Stimulated activated CD4-positive, alpha-beta T cell treated with anti-CD3 and anti-CD28 coated beads, Interleukin-1b, Interleukin-23, amount 100 ng/mL, for 24 hours (primary cell): ENCODE measurements at places on chromosomes 4 and X.

DNA sequence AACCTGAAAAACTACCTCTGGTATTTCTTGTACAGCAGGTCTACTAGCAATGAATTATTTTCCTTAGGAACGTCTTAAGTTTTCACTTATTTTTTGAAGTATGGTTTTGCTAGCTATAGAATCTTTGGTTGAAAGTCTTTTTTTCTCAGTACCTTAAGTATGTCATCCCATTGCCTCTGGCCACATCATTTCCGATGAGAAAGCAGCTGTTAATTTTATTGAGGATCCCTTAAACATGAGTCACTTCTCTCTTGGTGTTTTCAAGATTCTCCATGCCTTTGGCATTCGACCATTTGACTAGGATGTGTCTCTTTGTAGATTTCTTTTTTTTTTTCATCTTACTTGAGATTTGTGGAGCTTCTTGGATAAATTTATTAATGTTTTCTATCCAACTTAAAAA, 803.8 kb upstream of the AMOT start:
- no peak for DNase-seq

- DNase-seq = no peak
Measured at GRCh38 chr4:105150503-105150902, 3.8 kb downstream of the TET2 start.

GRCh38 chrX:35665311-35665710, 132.8 kb upstream of the MAGEB16 start:
- no peak for DNase-seq

DNA sequence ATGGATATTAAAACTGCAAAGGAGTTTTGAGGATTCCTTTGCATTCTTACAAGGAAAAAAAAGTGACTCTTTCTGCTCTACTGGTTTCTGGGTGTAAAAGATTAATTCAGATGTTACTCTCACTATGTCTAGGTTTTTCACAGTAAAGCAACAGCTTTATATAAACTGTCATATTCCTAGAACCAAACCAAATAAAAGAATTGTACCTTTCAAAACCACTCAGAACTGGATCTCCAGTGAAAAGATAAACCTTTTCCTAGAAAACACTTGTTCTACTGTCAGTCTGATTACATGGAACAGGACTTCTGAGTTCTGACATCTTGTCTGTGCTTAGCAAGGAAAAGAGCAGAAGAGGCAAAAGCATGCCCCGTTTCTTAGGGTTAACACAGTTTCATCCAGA, 5.0 kb upstream of the PPID start:
- no peak for DNase-seq

GRCh38 chr4:178242655-178243054, 800.4 kb upstream of the AGA start:
- no peak for DNase-seq

GRCh38 chrX:105477351-105477750, 256.9 kb upstream of the TEX13A start:
- DNase-seq = no peak

DNA sequence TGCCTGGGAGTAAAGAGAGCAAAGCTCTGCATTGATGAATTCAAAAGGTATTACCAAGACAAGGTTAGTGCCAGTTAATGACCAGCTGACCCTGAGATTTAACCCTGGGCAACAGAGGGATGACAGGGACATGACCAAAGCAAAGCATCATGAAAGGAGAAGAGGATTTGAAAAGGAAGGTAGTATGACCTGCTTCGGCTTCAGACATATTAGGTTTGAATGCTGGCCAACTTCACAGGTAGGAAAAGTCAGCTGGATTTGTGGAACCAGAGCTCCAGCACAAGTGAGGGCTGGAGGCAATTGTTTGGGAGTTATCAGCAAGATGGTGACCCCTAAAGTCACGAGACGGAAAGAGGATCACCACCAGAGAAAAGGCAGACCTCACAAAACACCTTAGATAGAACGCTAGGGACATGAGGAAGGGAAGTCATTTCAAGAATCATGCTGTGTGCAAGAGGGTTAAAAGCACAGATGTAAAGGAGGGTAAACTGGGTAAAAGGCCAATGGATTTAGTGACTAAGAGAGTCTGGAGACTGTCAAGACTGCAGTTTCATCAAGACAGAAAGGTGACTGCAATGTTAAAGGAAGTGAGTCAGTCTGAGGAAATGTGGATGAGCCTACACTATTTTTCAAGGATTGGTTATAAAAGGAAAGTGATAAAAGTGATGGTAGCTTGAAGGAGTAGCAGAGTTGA, 45.6 kb downstream of the SH3RF1 start:
- DNase-seq = no peak

GRCh38 chrX:38662640-38663039, 101.3 kb downstream of the TSPAN7 start:
- no peak for DNase-seq

GRCh38 chr4:791898-792625, 33.9 kb downstream of the CPLX1 start:
- DNase-seq = peak; percentile 33

- no peak for DNase-seq
Measured at GRCh38 chr4:122755675-122756074, 23.2 kb downstream of the BBS12 start.

GRCh38 chr4:151771664-151772063, 10.9 kb upstream of the GATB start:
- no peak for DNase-seq

- DNase-seq = no peak
Measured at GRCh38 chr4:145308598-145308997, 128.2 kb upstream of the OTUD4 start.

GRCh38 chrX:48509245-48509590, 426 bp downstream of the PORCN start:
- no peak for DNase-seq

DNA sequence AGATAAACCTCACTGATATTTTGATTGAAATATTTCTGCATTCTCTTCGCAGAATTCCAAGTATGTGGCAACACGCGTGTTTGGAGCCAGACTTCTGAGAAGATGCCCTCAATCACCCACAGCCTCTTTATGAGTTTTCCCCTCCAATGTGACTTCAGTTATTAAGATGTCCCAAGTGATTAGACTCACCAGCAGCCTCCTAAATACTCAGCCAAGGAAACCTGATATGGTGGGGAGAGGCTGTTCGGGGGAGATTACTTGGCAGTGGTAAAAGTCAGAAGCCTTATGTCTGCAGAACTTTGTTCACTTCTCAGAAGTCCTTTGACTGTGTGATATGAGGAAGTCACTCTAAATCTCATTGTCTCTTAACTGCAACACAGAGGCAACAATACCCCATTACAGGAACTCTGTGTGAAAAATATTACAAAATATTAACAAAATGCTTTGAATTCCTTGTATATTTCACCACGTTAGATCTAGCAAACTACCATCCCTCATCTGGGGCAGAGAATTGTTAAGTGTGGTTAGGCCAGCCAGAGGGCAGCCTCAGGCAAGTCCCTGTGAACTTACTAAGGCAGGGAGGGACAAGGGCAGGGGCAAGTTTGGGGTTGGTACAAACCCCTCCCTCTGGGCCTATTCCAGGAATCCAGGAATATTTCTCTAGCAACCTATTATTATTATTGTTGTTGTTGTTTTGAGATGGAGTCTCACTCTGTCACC, 151.4 kb upstream of the USP9X start:
- no peak for DNase-seq

- DNase-seq = no peak
Measured at GRCh38 chr4:179843370-179843769, 2399.8 kb upstream of the TENM3 start.

GRCh38 chr4:21976166-21976565, 27.6 kb upstream of the KCNIP4 start:
- no peak for DNase-seq

GRCh38 chrX:47817897-47818296, 18.8 kb upstream of the ZNF81 start:
- no peak for DNase-seq

- no peak for DNase-seq
Measured at GRCh38 chr4:173243917-173244658, 75.5 kb downstream of the GALNT7 start.

GRCh38 chr4:132619968-132620367, 529.1 kb upstream of the PCDH10 start:
- no peak for DNase-seq

GRCh38 chr4:133247861-133248260, 98.8 kb downstream of the PCDH10 start:
- no peak for DNase-seq

GRCh38 chr4:17058536-17058915, 160.1 kb upstream of the LDB2 start:
- DNase-seq = no peak

- no peak for DNase-seq
Measured at GRCh38 chr4:66949419-66949818, 595.9 kb downstream of the CENPC start.

GRCh38 chrX:51955200-51955599, 61.8 kb downstream of the MAGED1 start:
- no peak for DNase-seq

- DNase-seq = no peak
Measured at GRCh38 chr4:3137908-3138307, 63.4 kb downstream of the HTT start.

DNA sequence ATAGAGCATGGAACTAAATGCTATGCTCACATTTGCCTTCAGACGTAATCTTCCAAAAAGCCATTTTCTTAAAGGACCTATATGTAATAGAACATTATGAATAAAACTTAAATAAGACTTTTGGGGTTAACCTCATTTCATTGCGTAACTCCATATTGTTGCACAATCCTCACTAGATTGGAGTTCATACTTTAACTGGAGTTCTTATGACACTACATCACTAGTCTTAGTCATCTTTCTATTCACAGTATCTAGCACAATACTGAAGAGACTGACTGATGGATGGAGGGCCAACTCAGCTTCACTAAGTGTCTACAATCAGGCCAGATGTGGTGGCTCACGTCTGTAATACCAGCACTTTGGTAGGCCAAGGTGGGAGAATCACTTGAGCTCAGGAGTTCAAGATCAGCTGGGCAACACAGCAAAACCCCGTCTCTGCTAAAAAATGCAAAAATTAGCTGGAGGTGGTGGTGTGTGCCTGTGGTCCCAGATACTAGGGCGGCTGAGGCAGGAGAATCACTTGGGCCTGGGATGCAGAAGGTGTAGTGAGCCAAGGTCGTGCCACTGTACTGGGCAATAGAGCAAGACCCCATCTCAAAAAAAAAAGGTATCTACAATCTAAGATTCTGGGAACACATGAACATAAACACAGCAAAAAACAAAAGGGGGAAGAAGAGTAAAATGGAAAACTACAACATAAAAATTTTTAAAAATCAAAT, 80.8 kb upstream of the MAB21L2 start:
- no peak for DNase-seq

DNA sequence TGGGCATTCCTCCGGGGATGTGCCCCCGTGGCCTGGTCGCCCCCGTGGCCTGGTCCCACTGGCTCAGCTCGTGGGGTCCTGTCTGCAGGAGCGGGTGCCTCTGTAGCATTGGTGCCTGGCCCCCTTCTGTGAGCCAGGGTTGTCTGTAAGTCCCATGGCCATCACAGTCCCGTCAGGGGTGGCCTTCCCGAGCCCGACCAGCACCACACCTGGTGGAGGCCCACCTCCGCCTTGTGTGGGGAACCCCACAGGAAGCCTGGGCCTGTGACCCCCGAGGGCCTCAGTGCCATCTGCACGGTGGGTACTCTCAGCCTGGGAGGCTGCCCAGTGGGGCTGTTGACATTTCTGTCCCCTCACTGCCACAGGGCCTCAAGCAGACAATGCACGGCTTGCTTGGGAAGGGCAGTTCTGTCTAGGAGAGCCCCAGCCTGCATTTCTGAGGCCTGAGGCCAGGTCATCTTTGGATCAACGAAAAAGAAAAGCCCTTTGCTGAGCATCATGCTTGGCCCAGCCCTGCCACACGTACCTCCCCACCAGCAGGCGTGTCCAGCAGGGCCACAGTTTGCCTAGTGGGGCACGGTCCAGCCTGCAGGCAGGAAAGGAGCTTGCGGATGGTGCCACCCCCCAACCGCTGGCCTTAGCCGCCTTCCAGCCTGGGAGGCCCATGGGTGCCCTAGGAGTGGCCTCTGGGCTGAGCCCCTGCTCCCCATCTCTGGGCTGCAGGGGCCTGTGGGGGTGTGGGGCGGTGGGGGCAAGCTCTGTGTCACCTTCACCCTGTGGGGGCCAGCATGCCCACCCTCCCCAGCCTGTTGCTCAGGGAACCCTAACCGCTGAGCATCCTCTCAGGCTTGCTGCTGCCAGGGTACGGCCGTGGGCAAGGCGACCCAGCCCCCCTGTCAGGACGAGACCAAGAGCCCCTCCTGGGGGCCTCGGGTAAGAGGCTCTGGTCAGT, 23.2 kb downstream of the NKX1-1 start:
- DNase-seq = no peak

DNA sequence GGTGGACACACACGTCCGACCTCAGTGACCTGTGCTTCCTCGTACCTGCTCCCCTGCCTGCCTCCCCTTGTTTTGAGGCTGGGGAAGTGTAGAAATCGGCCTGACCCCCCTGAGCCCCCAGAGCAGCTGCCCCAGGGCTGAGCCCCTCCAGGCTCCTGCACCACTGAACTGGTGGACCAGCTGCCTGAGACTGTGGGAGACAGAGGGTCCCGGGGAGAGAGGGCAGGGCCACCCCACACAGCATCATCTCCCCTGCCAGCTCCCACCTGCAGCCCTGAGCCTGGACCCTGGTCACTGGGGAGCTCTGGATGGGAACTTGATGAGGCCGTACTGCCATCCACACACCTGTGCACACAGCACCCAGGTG, 15.0 kb upstream of the NAT8L start:
- no peak for DNase-seq

DNA sequence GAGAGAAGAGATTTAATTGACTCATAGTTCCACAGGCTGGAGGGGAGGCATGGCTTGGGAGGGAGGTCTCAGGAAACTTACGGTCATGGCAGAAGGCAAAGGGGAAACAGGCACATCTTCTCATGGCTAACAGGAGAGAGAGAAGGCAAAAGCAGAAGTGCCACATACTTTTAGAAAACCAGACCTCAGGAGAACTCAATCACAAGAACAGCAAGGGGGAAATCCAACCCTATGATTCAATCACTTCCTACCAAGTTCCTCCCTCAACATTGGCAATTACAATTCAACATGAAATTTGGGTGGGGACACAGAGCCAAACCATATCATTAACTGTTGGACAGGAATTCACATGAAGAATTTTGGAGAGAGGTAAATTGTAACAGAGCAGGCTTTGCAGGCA, 485.3 kb upstream of the PITX2 start:
- DNase-seq = no peak

DNA sequence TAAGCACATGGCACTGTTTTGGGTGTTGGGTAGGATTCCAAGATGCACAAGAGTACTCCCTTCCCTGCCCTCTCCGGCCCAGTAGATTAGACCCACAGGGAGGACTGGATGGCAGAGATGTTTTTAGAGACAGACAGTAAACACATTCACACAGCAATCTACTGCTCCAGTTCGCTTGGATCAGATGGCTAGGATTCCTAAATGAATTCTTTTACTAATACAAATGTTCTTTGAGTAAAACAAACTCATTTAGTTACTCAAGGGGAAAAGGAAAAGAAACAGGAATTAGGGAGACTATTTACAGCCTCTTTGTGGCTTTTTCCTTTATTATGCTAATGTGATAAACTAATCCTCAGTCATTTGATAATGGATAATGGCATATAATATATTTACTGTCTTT, 5.9 kb downstream of the SNX25 start:
- no peak for DNase-seq

DNA sequence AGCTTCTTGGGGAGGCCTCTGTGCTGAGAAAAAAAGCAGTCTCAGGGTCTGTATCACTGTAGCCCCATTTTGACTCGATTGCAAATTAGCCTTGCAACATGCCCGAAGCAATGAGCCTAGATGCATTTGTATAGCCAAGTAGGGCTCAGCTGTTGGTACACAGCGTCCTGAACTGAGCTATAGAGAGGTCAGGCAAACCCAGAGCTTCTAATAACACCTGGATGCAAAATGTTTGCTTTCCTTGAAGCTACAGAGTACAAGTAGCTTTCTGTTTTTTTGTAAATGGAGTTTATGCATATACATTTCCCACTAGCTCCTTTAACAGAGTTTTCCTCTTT, 87.8 kb downstream of the PLAC1 start:
- DNase-seq = no peak
